ENCODE measurements at places on chromosomes 2 and 18.
A peak's percentile ranks its signal among the peaks of the same experiment; 100 is the strongest.

- DNase-seq, result no peak
Measured at GRCh38 chr2:120483355-120483754, 137.4 kb downstream of the INHBB start.

DNA sequence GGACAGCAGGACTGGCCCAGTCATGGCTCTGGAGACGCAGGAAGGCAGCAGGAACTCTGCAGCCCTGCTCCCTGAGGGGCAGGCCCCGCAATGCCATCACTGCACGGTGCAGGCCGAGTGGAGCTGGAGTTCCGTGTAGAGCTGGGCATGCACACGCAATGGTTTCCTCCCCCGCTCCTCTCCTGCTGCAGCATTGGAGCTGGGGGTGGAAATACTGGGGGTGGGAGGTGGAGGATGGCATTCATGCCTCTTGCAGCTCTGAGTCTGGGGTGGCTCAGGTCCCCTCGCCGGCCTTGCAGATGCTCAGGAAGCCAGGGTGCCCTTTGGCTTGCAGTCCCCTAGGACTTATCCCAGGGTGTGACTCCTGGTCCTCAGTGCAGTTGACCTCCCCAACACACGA is 78.3 kb upstream of the ASB18 start:
- DNase-seq, result no peak

GRCh38 chr2:31944828-31945571 is 65.8 kb downstream of the MEMO1 start:
- no peak for DNase-seq

- DNase-seq, result peak; percentile 50
Measured at GRCh38 chr2:200442471-200442870, 67.4 kb downstream of the KCTD18 start.

DNA sequence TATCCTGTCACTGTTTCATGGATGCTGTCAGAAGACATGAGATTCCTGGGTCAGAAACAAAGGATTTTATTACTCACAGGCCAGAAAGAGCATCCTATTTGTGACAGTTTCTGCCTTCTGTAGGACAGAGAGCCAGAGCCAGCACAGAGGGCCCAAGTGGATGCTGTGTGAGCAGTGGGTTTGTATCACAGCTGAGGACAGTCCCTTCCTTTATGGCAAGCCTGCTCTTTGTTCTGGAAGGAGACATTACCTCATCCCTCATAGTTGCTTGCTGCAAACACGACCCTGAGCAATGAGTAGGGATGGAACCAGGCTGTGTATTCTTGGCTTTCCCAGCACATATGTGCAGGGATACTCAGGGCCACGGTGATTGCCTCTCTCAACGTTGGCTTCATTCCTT is 41.6 kb downstream of the ARHGEF4 start:
- DNase-seq, result no peak

DNA sequence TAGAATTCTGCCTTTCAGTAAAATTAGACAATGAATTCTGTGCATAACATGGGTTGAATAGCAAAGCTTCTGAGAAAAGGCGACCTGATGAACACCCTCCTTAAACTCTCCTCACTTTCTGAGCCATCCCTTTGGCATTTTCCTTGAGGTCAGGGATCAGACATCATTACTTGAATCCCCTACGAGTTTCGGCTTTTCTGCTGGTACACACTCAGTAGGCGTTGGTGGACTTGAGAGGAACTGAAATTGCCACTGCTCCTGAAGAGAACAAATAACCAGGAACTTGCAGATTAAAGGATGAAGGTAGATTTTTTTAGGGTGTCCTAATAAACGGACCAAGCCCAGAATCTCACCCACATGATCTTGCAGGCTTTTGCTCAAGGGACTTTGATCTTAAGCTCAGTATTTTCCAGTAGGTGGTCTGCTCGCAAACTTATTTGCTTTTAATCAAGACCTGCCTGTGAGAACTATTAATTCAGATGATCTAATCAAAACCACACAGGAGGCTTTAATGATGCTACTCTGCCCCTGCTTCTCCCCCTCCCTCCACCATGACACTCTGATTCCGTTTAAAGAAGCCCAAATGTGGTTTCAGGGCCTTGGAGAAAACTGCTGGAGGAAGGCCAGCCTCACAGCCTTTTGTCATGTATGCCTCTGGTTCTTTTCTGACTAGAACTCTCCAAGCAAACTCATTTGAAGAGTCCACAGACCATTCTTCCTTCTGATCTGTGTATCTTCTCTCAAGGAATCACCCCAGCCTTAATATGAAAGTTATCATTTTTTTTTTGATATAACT is 124.9 kb downstream of the PRKCE start:
- no peak for DNase-seq

DNA sequence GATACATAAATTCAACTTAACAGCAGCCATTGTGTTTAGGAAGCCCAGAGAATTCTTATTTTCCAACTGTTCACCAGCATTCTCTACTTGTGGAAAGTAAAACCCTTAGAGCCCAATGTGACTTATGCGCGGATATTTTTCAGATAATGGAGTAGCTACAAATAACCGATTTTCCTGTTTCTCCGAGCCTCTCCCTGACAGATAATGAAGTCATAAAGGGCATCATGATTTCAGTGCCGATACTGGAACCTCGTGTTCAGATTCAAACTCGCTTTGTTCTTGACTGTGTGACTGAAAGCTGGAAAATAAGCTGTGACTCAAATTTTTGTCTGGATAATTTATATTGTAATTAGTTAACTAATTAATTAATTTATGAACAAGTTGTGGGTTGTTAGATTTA is 228.2 kb downstream of the VAPA start:
- DNase-seq, result no peak

- DNase-seq, result no peak
Measured at GRCh38 chr18:36099311-36099710, 29.8 kb downstream of the SLC39A6 start.

DNA sequence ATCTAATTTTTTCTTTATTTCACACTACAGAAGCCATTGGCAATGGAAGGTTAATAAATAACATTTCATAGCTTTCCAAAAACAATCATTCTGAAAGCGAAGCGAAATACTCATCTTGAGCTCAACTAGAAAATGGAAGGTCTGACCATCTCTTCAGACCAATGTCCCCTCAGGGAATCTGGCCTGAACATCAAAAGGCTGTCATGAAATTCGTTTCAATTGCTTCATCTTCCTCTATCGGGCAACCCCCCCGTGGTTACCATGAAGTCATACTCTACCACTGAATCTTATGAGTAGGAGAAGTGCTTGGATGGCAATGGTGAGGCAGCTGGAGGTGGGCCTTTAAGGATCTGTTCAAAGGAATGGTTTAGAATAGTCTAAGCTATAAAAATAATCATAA is 22.9 kb upstream of the CYTIP start:
- no peak for DNase-seq

DNA sequence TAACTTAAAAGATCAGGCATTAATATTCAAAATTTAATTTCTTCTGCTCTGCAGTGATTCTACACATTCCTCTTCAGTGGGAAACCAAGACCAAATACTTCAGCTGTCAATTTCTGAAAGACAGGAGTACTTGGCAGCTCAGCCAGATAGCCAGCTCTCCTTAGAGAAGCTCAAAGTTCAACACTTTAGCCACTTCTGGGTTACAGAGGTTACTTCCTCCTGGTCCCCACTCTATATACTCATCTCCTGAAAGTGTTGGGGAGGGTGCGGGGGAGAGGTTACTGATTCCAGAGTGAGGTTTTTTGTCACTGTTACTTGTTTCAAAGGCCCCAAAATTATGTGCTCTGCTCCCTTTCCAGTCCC is 4.1 kb downstream of the CYTIP start:
- DNase-seq, result no peak

GRCh38 chr2:120791243-120791961 is 55.7 kb downstream of the GLI2 start:
- DNase-seq, result no peak

DNA sequence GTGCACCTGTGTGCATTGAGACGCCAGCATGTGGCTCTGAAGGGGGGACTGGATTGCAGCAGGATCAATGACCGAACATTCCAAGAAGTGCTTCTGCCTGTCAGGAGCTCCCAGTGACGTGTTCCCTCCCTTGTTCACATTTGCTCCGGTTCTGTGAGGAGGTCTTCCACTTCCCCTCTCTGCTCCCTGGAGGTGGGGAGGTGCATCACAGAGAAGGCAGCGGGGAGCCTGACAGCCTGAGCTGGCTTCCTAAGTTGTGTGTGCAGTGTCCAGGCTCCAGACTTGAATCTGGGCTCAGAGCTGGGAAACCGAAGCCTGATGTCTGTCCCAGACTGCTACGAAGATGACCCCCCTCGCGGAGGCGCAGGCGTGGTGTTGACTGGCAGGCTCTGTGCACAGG is 171.0 kb downstream of the KLHL29 start:
- no peak for DNase-seq

All from AG09309 (cell line).